Adrenal gland (tissue), 19 donors: ENCODE measurements at places on chromosomes 16 and 17. TPM values are rescaled to one million over a fixed set of nuclear protein-coding genes. Genes with fewer than 3 reads are reported as not detected.

Gene ABCA8
- 81.8 TPM for total RNA-seq

Gene FNDC8
- not detected for total RNA-seq

Gene INCA1
- total RNA-seq: not detected

Gene FOXC2
- total RNA-seq: 2.2 TPM

GRCh38 chr16:57245472-57246113, 534 bp downstream of the ARL2BP start:
- peak overlapping the region; percentile 91 for H3K27ac ChIP-seq
- H3K27me3 ChIP-seq: no peaks in the 10 kb centered on the region
- peaks cover 11% of the 10 kb centered on the region for H3K4me1 ChIP-seq
- H3K4me3 ChIP-seq: peak overlapping the region; percentile 86

DNA sequence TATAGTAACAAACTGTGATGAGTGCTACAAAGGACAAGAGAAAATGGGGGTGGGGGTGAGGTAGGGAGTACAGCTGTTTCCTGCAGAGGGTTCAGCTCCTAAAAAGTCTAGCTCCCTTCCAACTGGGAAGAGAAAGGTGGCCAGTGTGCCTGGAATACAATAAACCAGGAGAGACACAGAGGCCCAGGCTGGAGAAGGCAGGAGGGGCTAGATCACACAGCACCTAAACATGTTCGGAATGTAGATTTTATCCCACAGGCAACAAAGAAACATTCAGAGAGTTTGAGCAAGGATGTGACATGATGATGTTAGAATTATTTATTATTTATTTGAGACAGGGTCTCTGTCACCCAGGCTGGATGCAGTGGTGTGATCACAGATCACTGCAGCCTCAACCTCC, 10.2 kb downstream of the TEX2 start:
- DNase-seq: no peak
- H3K4me1 ChIP-seq: peaks cover 8% of the 10 kb centered on the region
- no peak overlapping the region for H3K27ac ChIP-seq
- no peaks in the 10 kb centered on the region for H3K36me3 ChIP-seq

- no peak for DNase-seq
- H3K27me3 ChIP-seq: peaks cover 26% of the 10 kb centered on the region
- H3K4me1 ChIP-seq: no peaks in the 10 kb centered on the region
- no peaks in the 10 kb centered on the region for H3K36me3 ChIP-seq
- no peak overlapping the region for H3K4me3 ChIP-seq
Measured at GRCh38 chr16:1858189-1858865, 13.6 kb downstream of the MEIOB start.
